ENCODE measurements at places on chromosomes 1 and 21.
A peak's percentile ranks its signal among the peaks of the same experiment; 100 is the strongest.

DNA sequence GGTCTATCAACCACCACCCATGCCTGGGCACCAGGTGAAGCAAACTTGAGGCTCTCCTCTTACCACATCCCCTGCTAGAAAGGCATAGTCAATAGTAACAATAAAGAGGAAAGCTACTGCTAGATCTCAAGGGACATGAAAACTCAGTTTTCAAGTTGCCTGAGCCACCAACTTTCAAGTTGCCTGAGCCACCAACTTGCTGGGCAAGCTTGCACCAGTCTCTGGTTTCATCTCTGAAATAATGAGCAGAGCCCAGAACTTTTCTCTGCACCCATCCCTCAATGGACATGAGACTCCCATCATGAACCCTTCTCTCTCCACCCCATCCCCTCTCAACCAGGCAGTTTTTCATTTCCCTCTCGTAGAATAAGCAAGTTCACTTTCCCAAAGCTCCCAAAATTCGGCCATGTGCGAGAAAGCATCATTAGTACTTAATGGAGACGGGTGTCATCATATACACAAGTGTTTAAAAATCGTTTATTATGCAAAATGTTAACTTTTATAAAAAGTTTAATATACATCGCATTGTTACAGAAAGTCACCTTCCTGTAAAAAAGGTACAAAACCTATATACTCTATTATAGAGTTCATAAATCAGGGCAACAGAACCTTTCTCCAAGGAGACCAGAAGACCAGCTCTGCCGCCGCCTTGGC is 1.7 kb downstream of the ID3 start:
- DNase-seq: no peak

- no peak for DNase-seq
Measured at GRCh38 chr21:45374826-45375455, 30.0 kb upstream of the COL18A1 start.

DNA sequence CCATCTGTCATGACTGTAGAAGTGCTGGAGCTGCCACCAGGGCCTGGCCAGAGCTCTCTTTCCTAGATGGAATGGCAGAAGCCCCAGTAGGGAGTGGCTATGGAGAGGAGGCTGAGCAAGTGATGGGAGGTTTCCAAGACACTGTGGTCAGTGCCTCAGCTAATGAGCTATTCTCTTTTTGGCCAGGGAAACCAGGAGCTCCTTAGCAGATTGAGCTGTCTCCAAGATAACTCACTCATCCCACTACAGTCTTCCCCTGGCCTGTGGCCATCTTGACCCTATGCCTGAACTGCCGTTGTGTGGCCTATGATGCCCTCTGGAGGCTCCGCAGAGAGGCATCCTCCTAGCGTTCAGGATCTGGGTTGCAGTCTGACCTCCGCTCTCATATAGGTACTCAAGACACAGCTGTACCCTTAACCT is 60.5 kb downstream of the ERI3 start:
- peak; percentile 11 for DNase-seq

DNA sequence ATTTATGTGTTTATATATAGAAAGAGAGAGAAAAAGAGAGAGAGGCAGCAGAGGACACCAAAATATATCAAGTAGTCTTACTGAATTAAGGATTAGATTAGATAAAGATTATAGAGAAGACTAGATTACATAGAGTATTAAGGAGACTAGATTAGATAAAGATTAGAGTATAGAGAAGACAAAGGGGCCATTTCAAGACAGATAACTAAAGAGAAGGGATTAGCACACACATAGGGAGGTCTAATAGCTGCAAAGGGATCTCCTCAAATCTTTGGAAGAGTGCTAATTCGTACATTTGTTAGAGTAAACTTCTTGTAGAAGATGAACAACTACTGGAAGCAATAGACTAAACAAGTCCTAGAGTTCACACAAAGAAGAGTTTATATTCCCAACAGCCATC is 34.2 kb downstream of the OR6Y1 start:
- no peak for DNase-seq

DNA sequence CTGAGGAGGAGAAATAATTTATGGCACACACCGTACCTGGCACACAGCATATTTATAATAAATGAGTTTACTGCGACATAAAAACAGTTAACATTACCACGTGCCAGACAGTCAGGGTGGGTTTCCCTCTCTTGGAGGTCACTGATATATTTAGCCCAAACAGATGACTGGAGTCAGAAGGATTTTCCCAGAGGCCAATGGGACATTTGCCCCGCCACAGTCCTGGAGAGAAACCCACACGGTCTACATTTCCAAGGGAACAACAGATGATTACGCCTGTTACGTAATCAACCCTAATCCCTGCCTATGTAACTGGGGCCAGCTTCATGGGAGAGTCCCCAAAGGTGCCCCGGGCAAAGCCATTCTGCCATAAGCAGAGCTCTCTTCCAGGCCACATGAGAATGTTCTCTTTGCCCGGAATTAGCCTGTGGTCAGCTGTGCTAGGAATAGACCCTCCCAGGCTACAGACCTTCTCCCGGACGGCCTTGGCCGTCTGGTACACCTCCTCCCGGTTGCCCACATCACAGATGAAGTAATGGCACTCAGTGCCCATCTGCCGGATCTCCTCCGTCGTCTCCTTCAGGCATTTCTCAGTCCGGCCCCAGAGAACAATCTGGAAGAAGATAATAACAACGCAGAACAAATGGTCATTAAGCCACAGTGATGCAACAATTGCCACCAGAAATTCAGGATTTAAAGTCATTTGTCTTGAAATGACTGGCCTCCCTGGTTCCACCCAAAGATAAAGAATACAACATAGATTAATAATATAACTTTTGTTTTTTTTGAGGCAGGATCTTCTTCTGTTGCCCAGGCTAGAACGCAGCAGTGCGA is 37.7 kb downstream of the DHRS3 start:
- DNase-seq: no peak

GRCh38 chr1:198913667-198914066 is 274.8 kb downstream of the PTPRC start:
- DNase-seq: no peak

DNA sequence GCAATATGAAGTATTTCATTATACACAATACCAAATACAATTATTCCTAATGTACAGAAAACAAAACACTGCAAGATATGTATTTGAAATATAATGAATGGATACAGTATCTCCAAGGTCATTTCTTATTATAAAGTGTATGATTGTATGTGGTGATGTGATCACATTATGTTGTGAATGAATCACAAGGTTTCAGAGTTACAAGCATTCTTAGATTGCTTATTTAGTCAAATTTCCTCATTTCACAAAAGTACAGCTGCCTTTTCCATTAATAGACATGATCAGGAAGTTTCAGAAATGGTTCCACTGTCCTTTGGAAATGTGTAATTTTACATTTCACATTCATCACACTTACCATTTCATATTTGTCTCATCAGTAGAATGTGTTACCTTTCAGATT is 28.3 kb upstream of the NEK7 start:
- no peak for DNase-seq

- no peak for DNase-seq
Measured at GRCh38 chr1:55129194-55129728, 85.9 kb downstream of the USP24 start.

DNA sequence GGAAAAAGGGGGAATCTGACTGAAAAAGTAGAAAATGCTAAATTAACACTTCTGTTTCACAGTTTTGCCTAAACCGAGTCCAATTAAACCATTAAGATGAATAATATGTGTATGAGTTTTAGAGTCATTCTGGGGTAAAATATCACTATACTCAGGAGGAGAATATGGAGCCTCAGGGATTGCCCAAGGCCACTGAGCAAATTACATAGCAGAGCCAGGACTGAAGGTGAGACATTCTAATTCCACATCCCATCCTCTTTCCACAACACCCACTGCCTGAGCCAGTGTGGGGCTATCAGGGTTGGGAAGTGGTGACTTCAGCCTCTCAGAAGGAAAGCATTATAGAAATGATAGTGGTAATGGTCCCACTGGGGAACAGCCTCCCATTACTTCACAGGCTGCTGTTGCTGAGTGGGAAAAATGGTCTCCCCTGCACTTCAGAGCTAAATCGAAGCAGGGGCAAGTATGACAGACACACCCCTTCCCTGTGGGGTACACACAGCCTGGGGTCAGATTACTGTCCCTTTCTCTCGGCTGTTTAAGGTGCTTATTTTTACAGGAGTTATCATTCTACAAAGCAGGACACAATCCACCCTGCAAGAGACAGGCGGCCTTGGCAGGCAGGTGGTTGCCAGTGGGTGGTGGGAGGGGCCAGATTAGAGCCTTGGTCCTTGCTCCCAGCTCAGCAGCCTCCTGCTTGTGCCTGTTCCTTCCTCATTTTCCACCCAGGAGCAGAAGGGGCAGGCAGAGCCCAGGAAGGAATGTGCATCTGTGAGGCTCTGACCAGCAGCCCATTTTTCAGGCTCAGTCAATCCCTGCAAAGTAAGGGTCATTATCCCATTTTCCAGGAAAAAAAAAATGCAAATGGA is 9.5 kb upstream of the BCAR3 start:
- no peak for DNase-seq

DNA sequence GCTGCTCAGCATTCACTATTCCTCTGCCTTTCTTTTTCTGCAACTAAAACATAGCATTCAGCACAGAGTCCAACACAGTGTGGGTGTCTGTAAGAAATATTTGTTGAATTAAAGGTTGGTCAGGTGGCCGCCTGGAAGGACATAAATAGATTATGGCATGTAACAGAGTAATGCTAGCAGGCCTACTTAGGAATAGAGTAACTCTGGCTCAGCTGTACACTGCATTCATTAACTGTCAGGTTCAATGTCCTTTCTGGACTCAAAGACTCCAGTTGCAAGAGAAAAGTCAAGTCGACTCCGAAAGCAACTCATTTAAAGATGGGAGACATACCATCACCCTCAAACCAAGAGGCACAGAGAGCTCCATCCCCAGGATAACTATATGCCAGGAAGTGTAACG is 116.0 kb downstream of the LMX1A start:
- DNase-seq: no peak

- no peak for DNase-seq
Measured at GRCh38 chr1:201828217-201828819, 639 bp upstream of the IPO9 start.

DNA sequence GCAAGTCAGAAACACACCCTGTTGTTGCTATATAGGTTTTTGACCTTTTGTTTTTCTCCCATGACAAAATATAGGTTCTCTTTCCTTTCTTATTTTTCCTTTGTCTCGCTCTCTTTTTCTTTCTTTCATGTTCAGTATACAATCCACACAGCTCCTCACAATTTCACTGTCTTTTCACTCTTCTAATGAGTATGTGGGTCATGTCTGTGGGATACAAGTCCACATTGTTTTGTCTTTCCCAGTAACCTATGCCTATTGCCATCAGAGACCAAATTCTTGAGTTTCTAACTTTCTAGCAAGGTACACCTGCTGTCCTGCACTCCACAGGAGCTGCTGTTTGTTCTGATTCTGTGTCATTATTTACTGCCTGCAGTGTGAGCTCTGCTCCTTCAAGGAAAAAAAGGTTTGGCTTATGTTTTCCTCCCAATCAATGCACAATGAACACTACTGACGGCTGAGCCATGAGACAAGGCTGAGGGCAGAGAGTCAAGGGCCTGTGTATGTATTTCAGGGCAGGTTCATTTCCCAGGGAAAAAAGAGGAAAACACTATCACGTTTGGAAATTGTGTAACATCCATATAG is 453.8 kb downstream of the NEGR1 start:
- peak; percentile 12 for DNase-seq

DNA sequence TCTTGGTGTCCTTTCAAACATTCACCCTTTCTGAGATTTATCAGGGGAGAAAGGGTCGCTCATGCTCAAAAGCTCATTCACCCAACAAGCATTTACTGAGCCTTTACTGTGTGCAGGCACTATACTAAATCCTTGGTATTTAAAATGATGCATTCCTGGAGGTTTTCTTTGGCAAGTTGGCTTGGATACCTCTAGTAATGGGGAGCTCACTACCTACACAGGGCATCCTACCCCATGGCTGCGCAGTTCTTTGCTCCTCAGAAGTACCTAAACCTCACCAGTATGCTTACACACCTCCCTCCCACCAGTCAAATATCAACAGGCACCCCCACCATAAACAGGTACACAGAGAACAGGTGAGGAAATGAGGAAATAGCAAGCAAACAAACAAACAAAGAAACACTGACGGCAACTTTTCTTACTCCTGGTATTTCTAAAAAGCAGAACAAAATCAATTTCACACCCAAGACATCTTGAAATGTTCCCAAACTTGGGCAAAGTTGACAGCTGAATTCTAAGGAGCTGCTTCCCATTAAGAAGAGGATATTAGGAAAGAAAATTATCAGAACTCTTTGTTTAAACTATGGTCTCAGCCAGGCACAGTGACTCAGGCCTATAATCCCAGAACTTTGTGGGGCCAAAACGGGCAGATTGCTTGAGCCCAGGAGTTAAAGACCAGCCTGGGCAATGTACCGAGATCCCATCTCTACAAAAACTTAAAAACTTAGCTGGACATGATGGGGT is 104.8 kb downstream of the PSMG1 start:
- DNase-seq: no peak

- DNase-seq: no peak
Measured at GRCh38 chr1:2358072-2358471, 33.3 kb downstream of the MORN1 start.

GRCh38 chr1:84736445-84736844 is 46.2 kb upstream of the SSX2IP start:
- DNase-seq: no peak

DNA sequence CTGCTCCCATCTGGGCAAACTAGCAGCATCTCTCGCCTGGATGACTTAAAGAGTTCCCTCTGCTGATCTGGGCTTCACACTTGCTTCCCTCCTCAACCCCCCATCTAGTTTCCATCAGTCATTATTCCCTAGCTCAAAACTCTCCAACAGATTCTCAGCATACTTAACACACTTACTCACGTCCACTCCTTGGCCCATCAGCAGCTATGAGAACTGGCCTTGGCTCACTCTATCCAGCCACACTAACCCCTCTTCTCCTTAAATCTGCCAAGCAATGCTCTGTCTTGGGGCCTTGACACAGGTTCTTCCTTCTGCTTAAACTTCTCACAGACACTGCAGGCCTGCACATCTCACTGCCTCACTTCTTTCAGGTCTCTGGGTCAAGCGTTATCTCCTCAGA is 41.6 kb downstream of the GNG12 start:
- DNase-seq: no peak

- DNase-seq: no peak
Measured at GRCh38 chr1:13812456-13813397, 112.7 kb downstream of the PRDM2 start.

Data from C1 segment of cervical spinal cord (tissue), 14 donors.